ENCODE measurements at places on chromosomes 2 and 18.
A peak's percentile ranks its signal among the peaks of the same experiment; 100 is the strongest.

GRCh38 chr2:158120664-158121641, 19.3 kb downstream of the UPP2 start:
- no peak for DNase-seq

- DNase-seq: peak; percentile 75
Measured at GRCh38 chr2:200086911-200087310, 131.5 kb downstream of the MAIP1 start.

GRCh38 chr2:108383146-108383830, 5.5 kb downstream of the SULT1C4 start:
- no peak for DNase-seq

- no peak for DNase-seq
Measured at GRCh38 chr18:59141294-59142068, 1.8 kb downstream of the SEC11C start.

DNA sequence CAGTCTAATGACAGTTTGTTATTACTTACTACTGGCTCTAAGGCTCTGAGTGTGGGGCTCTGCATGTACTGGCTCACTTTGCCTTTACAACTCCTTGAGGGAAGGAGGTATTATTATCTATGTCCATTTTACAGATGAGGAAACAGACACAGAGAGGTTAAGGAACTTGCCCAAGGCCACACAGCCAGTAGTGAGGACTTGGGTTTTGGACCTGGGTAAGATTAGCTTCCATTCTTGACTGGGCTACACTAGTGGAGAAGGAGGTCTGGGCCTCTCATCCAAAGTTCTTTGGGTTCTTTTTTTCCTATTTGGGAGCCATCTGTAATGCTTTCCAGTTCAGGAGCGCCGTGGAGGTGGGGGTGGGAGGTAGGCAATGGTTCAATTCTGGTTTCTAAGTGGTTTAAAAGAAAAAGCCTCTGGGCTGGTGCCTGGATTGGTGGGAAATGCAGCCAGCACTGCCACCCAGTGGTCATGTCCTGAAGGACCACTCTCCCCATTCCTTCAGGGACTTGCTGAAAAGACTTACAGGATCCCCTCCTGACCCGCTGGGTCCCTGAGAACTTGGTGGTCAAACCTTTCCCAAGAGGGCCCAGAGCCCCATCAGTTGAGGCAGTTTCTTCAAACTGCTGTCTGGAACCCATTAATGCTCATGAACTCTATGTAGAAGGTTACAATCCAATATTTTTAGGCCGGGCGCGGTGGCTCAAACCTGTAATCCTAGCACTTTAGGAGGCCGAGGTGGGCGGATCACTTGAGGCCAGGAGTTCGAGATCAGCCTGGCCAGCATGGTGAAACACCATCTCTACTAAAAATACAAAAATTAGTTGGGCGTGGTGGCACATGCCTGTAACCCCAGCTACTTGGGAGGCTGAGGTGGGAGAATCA, 38.6 kb upstream of the NOTO start:
- DNase-seq: no peak

GRCh38 chr2:64963719-64964118, 25.5 kb upstream of the SLC1A4 start:
- no peak for DNase-seq

DNA sequence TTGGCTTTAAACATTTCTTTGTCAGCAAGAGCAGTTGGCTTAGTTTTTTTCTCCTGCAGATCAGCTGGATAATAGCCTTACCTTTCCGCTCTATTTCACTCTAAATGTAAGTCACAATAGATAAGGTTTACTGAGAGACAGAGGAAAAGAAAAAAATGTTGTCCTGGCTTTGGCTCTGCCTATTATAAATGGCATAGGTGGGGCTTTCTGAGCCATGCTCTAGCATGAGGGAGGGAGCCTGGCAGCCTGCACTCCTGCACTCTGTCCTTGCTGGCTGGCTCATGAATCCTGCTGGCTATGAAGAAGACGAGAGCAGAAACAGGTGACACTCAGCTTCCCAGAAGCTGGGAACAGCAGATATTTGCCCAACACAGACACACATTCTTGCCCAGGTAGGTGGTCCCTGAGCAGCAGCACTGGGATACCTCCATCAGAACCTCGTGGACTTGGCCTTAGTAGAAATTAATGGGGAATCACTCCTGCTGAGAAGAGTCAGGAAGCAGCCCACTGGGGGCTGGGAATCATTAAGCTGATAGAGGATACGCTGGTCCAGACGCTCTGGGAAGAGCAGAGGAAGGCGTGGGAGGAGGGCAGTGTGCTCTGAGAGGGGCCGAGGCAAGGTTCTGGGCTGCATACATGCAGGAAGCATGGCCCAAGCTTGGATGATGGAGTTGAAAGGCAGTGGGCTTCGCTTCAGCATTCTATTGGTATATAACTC, 514.4 kb upstream of the HS6ST1 start:
- DNase-seq: peak; percentile 44

DNA sequence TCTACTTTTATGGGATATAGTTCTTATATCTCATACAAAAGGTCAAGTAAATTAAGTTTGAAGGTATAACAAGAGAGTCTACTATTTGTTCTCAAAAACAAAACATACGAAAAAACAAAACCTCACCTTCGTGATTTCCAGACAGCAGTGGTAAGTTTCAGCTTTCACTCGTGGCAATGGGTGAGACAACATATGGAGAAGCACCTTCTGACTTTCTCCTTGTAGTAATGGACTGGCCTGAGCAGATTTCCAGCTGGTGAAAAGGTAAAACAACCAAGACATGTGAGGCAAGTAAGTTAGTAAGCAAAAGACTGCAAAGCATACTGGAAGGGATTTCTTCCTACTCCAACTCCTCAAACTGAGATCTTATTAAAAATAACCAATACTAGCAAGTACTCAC, 39.6 kb downstream of the RTTN start:
- no peak for DNase-seq

GRCh38 chr2:164438490-164439205, 182.6 kb downstream of the GRB14 start:
- DNase-seq: no peak

- DNase-seq: no peak
Measured at GRCh38 chr2:104757056-104757455, 96.9 kb upstream of the POU3F3 start.

GRCh38 chr2:197294260-197294659, 16.3 kb downstream of the ANKRD44 start:
- no peak for DNase-seq

DNA sequence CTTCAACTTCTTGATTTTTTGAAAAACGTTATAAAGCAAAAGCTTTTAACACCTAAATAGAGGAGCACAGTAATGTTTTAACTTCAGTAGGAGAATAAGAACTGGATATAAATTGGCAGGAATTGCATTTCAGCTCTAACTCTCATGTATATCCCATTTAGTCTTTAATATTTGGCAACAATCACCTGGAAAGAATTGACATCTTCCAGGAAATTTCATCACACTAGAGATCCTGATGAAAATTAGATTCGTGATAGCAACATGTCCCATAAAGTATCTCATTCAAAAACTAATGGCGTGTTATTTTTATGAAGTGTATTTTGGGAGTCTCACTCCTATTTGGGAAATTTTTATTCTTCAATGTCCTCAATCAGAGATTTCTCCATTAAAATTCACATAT, 131.1 kb upstream of the DNAJC10 start:
- no peak for DNase-seq

DNA sequence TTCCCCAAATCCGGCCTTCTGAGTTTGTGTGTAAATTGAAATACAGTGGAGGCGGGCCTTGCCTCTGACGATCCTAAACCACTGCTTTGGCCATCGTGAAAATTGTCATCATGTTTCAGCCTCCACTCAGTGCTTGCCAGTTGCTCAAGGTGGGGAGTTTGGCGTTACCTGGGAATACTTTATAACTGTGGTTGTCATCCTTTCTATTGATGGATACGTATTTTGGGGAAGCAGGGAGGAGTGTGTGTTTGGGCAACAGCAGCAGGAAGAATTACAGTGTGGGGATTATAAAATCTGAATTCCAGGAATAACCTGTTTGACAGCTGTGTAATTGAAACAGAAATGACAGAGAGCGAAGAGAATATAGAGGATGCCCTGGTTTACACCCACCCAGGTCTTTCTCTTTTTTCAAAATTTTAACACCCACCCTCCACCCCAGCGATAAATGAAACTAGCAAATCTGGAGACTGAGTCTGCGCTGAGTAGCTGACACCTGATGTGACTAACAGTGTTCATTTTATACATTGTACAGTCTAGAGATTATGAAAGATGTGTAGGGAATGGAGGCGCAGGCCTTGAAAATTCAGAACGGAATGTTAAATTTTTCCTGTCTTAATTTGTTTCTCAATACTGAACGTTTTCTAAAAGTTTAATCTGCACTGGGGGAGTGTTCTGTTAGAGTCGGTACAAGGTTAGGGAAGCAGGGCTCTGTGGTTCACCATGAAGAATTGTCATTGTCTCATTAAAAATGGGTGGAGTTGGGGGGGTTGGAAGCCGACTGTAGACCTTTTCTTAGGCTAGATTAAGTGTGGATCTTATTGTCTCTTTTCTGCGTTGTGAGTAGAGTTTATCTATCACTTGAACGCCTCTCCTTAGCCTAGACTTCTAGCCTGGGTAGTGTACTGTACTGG, 1.6 kb downstream of the MAP4K4 start:
- no peak for DNase-seq
